Stimulated activated CD4-positive, alpha-beta T cell treated with anti-CD3 and anti-CD28 coated beads, Interleukin-2, amount 100 ng/mL, for 4 hours (primary cell): ENCODE measurements at places on chromosomes 7 and 10.

GRCh38 chr10:3807928-3808496 lies 23.0 kb upstream of the KLF6 start:
- no peak for DNase-seq

GRCh38 chr7:79176859-79177477 lies 276.5 kb downstream of the MAGI2 start:
- DNase-seq: no peak

DNA sequence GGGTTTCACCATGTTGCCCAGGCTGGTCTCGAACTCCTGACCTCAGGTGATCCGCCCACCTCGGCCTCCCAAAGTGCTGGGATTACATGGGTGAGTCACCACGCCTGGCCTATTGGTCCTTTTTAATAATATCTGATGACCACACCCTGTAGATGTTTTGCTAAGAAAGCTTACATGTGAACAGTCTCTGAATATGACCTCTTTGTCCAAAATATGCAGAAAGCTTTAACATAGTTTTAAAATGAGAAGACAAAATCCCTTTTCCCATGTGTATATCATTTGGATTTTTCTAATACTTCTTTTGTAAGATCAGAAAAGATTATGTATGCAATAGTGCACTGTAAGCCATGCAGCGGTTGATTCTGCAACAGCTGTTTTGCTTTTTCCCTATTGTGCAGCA lies 38.5 kb downstream of the MCU start:
- DNase-seq: no peak

DNA sequence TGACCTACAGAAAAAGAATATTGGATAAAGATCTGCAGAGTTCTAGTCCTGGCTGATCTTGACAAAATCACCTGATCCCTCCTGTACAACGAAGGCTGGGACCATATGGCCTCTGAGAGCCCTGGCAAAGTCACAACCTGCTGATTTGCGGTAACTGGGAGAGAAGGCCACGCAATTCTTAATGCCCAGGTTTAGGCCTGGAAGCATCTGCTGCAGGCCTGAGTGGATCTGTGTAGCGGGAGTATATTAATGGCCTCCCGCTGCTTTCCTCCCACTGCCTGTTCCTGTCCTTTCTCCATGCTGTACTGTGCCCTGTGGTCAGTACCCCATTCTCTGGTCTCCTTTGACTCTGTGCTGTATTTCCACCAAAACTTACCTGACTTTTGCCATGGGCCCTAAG lies 24.2 kb downstream of the AKR1B1 start:
- DNase-seq: no peak

GRCh38 chr7:32515890-32516550 lies 20.7 kb downstream of the AVL9 start:
- DNase-seq: no peak

DNA sequence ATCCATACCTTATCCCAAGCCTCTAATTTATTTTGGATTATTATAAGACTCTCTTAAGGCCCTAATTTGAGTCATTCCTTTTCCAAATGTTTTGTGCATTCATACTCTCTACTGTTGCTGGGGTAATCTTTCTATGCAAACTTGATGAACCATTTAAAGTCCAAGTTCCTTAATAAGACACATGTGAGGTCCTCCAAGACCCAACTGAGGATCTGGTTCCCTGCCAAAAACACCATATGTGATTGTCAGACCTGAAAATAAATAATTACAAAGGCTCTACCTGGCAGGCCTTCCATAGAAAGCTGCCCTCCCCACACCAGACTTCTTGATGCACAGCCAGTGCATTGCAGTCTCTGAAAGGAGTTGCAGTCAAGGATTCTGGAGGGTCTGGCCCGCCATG lies 257.9 kb upstream of the AKR1E2 start:
- DNase-seq: no peak

DNA sequence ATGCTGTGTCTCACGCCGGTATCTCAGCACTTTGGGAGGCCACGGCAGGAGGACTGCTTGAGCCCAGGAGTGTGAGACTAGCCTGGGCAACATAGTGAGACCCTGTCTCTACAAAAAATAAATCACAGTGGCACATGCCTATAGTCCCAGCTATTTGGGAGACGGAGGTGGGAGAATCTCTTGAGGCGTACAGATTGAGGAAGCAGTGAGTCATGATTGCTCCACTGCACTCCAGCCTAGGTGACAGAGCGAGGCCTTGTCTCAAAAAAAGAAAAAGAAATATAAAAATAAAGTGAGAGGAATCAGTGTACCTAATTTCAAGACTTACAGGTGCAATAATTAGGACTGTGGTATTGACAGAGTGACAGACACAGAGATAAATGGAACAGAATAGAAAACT lies 23.9 kb downstream of the SLC25A40 start:
- DNase-seq: no peak
